Thoracic aorta (tissue), 2 donors: ENCODE measurements at places on chromosomes 16 and 17.

DNA sequence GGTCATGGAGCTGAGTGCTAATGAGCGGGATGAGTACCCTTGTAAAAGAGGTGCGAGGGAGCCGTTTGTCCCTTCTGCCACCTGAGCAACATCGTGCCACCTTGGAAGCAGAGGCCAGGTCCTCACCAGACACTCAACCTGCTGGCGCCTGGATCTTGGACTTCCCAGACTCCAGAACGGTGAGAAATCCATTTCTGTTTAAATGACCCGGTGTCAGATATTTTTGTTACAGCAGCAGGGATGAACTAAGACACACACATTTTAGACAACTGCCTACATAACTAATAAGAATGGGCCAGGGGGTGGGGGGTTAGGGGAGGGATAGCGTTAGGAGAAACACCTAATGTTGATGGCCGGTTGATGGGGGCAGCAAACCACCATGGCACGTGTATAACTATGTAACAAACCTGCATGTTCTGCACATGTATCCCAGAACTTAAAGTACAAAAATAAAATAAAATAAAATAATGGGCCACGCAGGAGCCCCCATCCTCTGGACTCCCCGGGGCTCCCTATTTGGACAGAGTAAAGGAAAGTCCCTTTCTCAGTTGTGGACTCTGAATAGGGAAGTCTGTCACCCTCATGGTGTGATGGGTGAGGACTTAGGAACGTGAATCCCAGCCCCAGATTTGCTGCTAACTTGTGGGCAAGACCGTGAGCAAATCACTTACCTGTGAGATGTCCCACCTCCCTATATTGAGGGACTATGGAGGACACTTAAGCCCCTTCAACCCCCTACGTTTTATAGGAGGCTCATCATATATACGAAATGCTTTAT is 60.6 kb upstream of the DNAH17 start:
- no peak for DNase-seq

DNA sequence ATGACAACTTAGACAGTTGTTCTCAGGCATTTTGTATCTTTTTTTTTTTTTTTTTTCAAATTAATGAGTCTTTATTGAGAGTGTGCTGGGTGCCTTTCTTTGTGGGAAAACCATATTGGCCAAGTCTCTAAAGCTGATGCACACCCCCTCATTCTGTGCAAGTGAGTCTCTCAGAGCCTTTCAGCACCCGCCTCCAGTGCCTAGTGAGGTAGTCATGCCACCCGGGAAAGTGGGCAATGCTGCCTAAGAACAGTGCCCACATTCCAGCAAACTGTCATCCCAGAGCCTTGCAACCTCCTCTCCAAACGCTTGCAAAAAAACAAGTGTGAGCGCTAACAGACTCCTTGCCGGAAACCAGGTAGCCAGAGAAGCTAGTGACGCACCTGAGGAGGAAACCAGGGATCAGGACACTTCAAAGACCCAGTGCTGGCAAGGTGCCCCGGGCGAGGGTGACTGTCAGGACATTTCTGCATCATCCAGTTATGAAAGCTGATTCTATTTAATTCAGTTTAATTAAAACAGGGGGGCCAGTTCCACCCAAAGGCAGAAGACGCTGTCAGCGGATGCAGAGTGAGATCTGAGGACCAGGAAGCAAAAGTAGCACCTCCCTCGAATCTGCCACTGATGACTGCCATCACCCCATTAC is 34.9 kb downstream of the SMARCE1 start:
- DNase-seq, result no peak

DNA sequence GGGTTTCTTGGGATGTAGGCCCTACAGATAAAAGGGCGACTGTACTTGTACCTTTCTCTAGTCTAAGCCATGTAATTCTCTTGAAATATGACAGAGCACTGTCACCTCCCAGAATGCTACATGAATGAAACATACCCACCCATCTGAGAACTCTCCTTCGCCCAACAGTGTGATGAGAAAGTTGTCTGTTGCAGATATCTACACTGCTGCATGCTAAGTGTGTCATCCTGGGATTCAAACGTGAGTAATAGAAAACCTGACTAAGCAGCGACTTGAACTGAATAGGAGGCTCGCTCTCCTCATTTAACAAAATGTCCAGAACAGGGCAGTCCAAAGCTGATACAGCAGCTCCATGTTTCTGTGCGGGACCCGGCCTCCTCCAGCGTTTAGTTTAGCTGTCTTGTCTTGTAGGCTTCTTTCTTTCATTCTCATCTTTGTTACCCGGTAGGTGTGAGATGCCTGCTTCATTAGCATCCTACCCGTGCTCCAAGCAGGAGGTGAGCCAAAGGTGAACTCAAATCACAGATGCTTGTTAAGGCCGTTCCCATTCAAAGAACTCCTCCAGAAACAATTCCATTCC is 211.9 kb downstream of the PRKCA start:
- no peak for DNase-seq

- DNase-seq, result no peak
These were observed 276.1 kb downstream of the SNX29 start for GRCh38 chr16:12252616-12253015.

GRCh38 chr17:46023783-46024388 is 24.8 kb downstream of the STH start:
- no peak for DNase-seq

DNA sequence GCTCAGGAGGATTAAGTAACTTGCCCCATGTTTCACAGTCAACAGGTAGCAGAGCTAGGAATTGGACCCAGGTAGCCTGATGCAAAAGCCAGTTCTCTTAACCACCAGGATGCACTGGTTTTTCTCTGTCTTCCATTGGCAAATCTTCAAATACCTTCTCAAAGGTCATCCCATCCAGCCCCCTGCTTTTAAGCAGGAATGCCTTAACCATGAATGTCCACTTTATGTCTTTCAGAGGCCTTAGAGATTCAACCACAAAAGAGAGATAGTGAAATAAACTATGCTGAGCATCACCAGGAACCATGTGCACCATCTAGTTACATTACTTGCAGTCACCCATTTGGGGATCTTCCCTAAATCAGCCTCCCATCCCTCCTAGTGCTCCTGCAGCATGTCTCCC is 94.3 kb downstream of the C17orf67 start:
- no peak for DNase-seq

DNA sequence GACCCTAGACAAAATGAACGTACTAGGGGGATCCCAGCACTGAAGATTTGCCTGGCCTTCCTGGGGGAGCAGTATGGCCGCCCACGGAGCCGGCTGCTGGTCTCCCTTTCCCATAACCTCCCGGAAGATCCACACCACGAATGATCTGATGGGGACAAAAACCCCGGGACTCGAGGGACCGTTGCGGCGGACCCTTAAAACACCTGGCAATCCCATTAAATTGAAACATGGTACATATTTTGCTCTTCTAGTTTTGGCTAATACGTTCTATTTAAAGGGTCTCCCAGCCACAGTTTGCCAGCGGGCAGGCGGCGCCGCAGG is 45.2 kb upstream of the LCMT1 start:
- no peak for DNase-seq

- DNase-seq, result no peak
These were observed 68.6 kb downstream of the SMPD3 start for GRCh38 chr16:68379472-68380347.

GRCh38 chr17:75039238-75039637 is 7.5 kb downstream of the ATP5PD start:
- no peak for DNase-seq

GRCh38 chr17:75996665-75997590 is 3.7 kb upstream of the CDK3 start:
- DNase-seq, result no peak

GRCh38 chr17:386141-386876 is 33.7 kb upstream of the RPH3AL start:
- no peak for DNase-seq

DNA sequence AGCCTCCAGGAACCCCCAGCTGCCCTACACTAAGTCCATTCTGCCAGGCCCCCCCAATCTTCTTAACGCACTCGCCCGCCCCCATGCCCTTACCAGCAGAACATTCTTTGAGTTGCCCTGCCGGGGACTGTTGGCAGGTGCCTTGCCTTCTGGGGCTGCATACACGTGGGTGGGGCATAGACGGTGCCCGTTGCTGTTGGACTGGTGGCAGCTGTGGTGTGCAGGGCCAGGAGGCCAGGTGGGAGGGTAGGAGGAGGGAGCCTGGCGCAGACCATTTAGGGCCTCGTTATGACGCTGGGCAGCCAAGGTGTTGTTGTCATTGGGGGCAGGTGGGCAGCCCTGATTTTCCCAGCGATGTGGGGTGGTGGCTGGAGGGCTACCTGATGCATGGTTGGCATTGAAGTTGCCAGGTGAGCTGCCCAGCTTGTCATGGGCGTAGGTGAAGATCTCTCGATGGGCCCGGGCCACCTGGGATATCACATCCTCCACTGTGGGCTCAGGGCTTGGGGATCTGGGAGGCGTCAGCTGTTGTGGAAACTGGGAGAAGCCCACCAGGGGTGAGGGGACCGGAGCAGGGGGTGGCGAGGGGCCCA is 4.9 kb downstream of the NR1D1 start:
- DNase-seq, result no peak

DNA sequence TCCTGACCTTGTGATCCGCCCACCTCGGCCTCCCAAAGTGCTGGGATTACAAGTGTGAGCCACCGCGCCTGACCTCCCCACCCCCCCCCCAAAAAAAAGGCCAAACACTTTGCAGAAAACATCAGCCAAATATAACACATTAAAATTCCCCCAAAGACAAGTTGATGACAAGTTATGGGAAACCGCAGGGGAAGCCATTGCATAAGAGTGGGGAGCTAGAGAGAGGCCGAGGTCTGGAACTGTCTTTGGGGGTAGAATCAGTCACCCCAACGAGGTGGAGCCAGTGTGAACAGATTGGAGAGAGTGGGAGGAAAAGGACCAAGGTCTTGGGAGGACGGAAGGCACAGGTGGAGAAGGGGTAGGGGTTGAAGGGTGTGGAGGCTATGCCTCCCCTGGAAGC is 2.8 kb downstream of the DRC3 start:
- DNase-seq, result no peak

GRCh38 chr17:57726213-57726790 is 18.8 kb downstream of the CCDC182 start:
- no peak for DNase-seq

- DNase-seq, result no peak
These were observed 49.5 kb downstream of the ZNF423 start for GRCh38 chr16:49806446-49806845.

GRCh38 chr17:36938566-36939051 is 1.3 kb downstream of the LHX1 start:
- DNase-seq, result no peak

- no peak for DNase-seq
These were observed 21.3 kb downstream of the MBTPS1 start for GRCh38 chr16:84095466-84095865.

GRCh38 chr16:68943961-68944360 is 100.6 kb downstream of the TANGO6 start:
- DNase-seq, result no peak

DNA sequence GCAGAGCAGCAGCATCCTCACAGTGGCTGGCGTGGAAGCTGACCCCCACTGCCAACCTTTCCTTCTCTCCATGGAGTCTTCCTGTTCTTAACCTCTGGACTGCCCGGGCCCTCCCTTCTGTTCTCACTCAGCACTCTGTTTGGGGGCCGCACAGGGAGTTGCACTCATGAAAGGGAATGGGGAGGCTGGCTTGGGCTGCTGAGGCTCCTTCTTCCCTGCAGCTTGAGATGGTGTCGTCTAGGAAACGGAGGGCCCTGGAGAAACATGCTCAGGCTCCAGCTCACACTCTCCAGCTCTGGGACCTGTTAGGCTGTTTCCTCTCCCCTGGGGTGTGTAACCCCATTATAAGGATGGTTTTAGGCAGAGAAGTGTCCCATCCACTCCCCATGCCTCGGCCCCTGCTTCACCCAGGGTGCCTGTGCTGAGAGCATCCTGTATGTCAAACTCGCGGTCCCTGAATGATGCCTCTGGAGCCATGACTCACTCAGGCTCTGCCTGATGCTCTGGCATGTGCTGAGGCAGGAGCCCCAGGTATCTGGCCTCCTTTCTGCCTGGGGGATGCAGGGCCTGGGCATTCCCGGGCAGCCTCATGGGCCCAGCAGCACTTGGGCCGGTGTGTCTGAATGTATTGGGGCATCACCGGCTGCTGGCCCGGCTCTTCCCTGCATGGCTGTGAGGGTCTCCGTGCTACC is 18.9 kb downstream of the TMEM94 start:
- no peak for DNase-seq

GRCh38 chr17:7184647-7185046 is 5.5 kb upstream of the ASGR1 start:
- no peak for DNase-seq

DNA sequence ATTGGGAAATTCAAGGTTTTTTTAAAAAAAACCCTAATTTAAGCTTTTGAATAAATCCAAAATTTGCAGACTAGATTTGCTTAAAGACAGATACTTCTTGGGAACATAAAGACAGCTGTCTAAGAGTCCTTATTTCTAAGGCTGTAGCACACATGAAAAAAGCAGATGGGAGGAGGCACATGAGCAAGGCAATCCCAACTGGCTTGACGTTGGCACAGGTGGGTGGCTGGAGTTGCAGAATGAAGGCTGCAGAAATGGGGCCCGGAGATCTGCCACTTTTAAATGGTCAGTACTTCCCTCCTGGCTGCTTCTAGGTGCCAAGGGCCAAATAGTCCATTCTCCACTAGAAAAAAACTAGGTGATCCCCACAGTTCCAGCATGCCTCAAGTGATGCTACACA is 4.4 kb downstream of the KIAA0753 start:
- no peak for DNase-seq

DNA sequence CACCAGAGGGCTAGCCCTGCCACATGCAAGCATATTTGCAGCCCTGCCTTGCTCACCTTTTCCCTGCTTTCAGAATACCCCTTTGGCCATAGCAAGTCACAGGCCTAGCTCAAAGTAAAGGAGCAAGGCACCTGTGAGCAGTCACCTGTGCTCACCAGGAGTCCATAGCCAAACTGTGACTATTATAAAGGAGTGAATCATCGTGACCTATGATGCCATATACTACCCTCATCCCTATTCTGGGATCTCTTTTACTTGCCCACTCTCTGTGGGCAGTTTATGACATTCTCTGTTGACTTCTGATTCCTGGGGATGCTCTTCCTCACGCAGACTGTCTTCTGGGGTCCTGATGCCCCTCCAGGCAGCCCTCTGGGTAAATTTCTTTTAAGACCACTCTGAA is 200.5 kb upstream of the NLRP1 start:
- no peak for DNase-seq

- no peak for DNase-seq
These were observed 17.0 kb upstream of the RPRML start for GRCh38 chr17:46995841-46996571.
